Glomerular endothelial cell (primary cell): ENCODE measurements at places on chromosomes 7 and 10.

GRCh38 chr7:25889765-25890164, 262.2 kb upstream of the NFE2L3 start:
- DNase-seq, result no peak

- no peak for DNase-seq
These were observed 41.7 kb upstream of the OPALIN start for GRCh38 chr10:96400465-96400864.

DNA sequence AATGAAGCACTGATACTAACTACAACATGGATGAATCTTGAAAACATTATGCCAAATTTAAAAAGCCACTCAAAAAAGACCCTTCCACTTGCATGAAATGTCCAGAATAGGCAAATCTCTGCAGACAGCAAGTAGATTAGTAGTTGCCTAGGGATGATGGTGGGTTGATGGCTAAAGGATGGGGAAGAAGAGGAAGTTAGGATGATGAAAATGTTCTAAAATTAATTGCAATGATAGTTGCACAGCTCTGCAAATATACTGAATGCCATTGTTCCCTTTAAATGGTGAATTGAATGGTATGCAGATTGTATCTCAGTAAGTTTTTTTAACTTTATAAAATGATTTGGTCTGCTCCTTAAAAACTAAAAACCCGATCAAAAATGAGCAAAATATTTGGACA, 7.3 kb upstream of the LIPA start:
- DNase-seq, result no peak

- DNase-seq, result no peak
These were observed 4.5 kb downstream of the CHST15 start for GRCh38 chr10:124088915-124089314.

GRCh38 chr10:4301291-4302045, 516.5 kb upstream of the KLF6 start:
- no peak for DNase-seq

GRCh38 chr7:16644636-16645592, 640 bp downstream of the ANKMY2 start:
- no peak for DNase-seq

DNA sequence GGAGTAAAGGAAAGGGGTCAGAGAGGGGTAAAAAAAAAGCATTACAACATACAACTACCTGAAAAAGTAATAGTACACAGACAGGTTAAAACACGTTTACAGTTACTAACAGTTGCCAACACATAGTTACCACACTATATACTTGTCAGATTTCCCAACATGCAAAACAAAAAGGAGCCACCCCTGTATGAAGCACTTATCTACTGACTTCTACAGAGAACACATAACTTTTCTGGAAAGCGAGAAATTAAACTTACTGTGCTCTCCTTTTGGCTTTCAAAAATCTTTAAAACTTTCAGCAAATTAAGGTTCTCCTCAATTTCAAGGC, 2.1 kb downstream of the ABI1 start:
- DNase-seq, result no peak

DNA sequence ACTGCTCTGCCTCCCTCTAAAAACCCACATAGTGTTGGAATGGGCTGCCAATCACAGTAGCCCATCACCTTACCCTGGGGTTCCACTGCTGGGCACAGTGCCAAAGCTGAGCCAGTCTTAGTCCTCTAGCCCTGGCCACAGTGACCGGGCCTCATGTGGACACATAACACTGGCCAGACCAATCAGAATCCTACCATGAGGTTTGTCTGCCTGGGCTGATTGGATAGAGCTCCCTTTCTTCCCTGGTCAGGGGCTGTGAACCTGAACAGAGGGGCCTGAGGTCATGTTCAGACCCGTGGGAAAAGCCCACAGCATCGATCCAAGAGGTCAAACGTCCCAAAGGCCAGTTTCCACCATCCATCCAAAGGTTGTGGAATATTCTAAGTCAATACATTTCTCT, 6.1 kb downstream of the DLG5 start:
- DNase-seq, result no peak

- DNase-seq, result peak; percentile 68
These were observed 178.8 kb downstream of the REEP3 start for GRCh38 chr10:63699785-63700613.
